Muscle of leg (tissue), 16 donors: ENCODE measurements at places on chromosomes 11 and 22. TPM values are rescaled to one million over a fixed set of nuclear protein-coding genes. Genes with fewer than 3 reads are reported as not detected.

The TIGD3 gene
- 0.12 TPM for polyA plus RNA-seq

The CTSF gene
- polyA plus RNA-seq, result 35.8 TPM

- no peak overlapping the region for H3K27ac ChIP-seq
- no peak overlapping the region for H3K4me3 ChIP-seq
- peaks cover 27% of the 10 kb centered on the region for H3K4me1 ChIP-seq
- H3K36me3 ChIP-seq, result no peaks in the 10 kb centered on the region
- no peak for DNase-seq
- H3K27me3 ChIP-seq, result peaks cover 8% of the 10 kb centered on the region
These were observed 111.8 kb downstream of the CTTN start for GRCh38 chr11:70510106-70510505.

The KCTD14 gene
- polyA plus RNA-seq, result 1.9 TPM

DNA sequence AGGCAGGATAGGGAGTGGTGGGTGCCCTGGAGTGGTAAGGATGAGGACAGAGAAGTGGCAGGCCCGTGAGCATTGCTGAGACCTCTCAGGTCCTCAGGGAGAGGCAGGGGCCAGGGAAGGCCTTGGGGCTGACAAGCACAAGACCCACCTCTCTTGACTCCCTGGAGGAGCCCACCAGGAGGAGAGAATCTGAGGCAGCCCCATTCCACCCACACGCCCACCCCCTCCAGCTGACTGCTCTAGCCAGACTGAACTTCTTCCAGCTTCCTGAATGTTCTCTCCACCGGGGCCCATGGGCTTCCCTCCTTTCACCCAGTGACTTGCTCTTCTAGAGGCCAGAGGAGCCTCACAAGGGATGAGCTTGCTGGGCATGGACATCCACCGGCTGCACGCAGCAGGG is 1403.0 kb downstream of the BRD1 start:
- H3K4me1 ChIP-seq, result no peaks in the 10 kb centered on the region
- H3K36me3 ChIP-seq, result no peaks in the 10 kb centered on the region

DNA sequence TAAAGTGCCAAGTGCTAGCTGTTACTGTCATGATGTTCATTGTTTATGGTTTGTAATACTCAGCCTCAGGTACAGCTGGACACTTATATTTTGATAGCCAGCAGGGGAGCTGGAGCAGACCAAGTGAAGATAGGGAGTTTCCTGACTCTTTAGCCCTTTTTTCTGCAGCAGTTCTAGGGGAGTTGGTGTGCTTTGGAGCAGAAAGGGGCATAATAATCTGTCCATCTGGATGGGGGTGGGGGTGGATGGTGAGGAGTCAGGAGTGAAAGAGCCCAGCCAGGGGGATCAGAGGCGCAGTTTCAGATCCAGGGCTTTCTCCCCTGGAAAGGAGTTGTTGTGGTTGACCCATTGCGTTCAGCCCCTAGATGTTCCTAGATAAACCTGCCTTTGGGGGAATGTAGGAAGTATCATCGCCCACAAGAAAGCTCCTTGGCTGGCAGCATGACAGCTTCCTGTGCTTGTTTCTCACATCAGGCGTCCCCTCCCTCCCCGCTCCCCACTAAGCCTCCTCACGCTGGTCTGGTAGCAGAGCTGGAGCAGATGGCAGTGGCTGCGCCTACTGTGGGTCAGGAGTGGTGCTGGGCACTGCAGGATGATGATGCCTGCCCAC is 41.9 kb downstream of the MED15 start:
- H3K4me1 ChIP-seq, result peaks cover 61% of the 10 kb centered on the region
- peaks cover 21% of the 10 kb centered on the region for H3K36me3 ChIP-seq
- H3K4me3 ChIP-seq, result no peak overlapping the region
- peak overlapping the region; percentile 61 for H3K27ac ChIP-seq
- DNase-seq, result peak; percentile 53

The RFPL1 gene
- not detected for polyA plus RNA-seq

The LIF gene
- 1.0 TPM for polyA plus RNA-seq

DNA sequence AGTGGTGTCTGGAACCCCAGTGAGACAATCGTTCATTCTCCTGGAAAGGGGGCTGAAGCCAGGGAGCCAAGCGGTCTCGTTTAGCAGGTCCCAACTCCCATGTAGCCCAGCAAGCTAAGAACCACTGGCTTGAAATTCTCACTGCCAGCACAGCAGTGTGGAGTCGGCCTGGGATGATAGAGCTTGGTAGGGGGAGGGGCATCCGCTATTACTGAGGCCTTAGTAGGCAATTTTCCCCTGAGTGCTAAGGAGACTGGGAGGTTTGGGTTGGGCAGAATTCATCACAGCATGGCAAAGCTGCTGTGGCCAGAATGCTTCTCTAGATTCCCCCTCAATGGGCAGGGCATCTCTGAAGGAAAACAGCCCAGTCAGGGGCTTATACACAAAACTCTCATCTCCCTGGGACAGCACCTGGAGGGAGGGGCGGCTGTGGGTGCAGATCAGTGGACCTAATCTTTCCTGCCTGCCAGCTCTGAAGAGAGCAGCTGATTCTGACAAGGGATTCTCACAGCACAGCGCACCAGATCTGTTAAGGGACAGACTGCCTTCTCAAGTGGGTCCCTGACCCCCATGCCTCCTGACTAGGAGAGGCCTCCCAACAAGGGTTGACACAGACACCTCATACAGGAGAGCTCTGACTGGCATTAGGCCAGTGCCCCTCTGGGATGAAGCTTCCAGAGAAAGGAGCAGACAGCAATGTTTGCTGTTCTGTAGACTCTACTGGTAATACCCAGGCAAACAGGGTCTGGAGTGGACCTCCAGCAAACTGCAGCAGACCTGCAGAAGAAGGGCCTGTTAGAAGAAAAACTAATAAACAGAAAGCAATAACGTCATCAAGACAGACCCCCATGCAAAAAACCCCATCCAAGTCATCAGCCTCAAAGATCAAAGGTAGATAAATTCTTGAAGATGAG is 14.8 kb downstream of the OR52M1 start:
- no peaks in the 10 kb centered on the region for H3K4me1 ChIP-seq
- H3K27me3 ChIP-seq, result no peaks in the 10 kb centered on the region
- no peak overlapping the region for H3K27ac ChIP-seq
- no peak for DNase-seq
- no peaks in the 10 kb centered on the region for H3K36me3 ChIP-seq

DNA sequence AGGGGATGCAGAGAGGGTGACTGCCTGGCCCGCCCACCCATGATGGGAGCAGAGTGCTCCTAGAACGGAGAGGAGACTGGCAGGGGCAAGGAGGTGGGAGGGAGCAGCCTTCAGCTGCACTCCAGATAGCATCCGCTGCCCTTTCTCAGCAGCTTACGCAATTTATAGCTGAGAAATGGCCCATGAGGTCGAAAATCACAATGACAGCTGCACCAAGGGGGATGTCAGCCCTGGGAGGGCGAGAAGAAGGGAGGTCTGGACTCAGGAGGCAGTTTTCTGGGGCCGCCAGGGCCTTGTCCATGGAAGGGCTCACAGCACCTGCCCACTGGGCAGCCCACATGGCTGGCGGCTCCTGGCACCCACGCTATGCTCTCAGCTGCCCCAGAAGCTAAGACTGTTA is 17.6 kb upstream of the MOB2 start:
- no peak overlapping the region for H3K4me3 ChIP-seq
- H3K27ac ChIP-seq, result no peak overlapping the region
- H3K4me1 ChIP-seq, result peaks cover 39% of the 10 kb centered on the region
- no peak for DNase-seq

GRCh38 chr11:68275721-68276507 is 4.1 kb upstream of the C11orf24 start:
- no peak overlapping the region for H3K4me3 ChIP-seq
- no peaks in the 10 kb centered on the region for H3K36me3 ChIP-seq
- no peaks in the 10 kb centered on the region for H3K27me3 ChIP-seq
- no peak for DNase-seq
- H3K27ac ChIP-seq, result no peak overlapping the region

GRCh38 chr11:58926695-58927094 is 12.6 kb upstream of the GLYATL1 start:
- H3K27ac ChIP-seq, result no peak overlapping the region
- H3K4me1 ChIP-seq, result peaks cover 10% of the 10 kb centered on the region
- H3K36me3 ChIP-seq, result no peaks in the 10 kb centered on the region
- peaks cover 3% of the 10 kb centered on the region for H3K27me3 ChIP-seq

DNA sequence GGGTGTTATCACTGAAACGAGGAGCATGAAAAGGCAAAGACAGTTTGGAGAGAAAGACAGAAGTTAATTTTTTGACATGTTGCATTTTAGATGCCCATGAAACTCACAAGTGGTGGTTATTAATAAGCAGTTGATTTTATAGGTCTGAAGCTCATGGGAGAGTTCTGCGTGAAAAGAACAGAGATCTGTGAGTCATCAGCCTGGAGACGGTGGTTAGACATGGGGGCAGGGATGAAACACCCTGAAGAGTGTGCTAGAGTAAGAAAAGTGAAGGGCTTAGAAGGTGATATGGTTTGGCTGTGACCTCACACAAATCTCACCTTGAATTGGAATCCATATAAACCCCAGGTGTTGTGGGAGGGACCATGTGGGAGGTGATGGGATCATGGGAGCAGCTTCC is 289.1 kb upstream of the ISX start:
- H3K36me3 ChIP-seq, result no peaks in the 10 kb centered on the region
- H3K4me3 ChIP-seq, result no peak overlapping the region
- no peaks in the 10 kb centered on the region for H3K27me3 ChIP-seq
- DNase-seq, result no peak
- no peaks in the 10 kb centered on the region for H3K4me1 ChIP-seq

The KCNQ1 gene
- polyA plus RNA-seq, result 4.1 TPM

DNA sequence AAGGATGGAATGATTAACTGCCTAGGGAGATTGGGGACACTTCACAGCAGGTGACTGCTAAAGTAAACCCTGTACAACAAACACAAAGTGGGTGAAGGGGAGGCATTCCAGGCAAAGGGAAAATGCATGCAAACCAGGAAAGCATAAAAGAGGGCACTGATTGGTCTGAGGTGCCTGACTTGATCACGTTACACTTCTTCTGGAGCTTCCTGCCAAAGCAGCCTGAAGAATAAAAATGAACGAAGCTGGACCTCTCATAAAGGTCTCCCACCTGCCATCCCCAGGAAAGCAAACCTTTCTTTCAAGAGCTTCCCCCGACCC is 46.7 kb upstream of the SCUBE2 start:
- no peaks in the 10 kb centered on the region for H3K4me1 ChIP-seq
- no peak overlapping the region for H3K27ac ChIP-seq
- no peak for DNase-seq
- peaks cover 67% of the 10 kb centered on the region for H3K36me3 ChIP-seq

DNA sequence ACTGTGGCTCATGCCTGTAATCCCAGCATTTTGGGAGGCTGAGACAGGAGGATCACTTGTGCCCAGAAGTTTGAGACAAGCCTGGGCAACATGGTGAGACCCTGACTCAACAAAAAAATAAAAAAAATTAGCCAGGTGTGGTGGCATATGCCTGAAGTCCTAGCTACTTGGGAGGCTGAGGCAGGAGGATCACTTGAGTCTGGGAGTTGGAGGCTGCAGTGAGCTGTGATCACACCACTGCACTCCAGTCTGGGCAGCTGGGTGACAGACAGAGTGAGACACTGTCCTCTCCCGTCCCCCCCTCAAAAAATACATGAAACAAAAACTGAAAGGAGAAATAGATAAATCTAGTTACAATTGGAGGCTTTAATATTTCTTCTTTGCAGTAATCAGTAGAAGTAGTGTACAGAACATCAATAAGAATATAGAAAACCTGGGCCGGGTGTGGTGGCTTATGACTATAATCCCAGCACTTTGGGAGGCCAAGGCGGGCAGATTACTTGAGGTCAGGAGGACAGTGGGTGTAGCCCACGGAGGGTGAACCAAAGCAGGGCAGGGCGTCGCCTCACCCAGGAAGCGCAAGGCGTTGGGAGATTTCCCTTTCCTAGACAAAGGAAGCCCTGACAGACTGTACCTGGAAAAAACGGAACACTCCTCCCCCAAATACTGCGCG is 19.6 kb upstream of the DLAT start:
- H3K27me3 ChIP-seq, result no peaks in the 10 kb centered on the region
- H3K4me1 ChIP-seq, result no peaks in the 10 kb centered on the region
- H3K27ac ChIP-seq, result no peak overlapping the region
- DNase-seq, result no peak

The SAA4 gene
- polyA plus RNA-seq, result not detected

GRCh38 chr22:38860283-38861169 is 11.5 kb downstream of the CBX6 start:
- no peak for DNase-seq
- H3K4me1 ChIP-seq, result peaks cover 28% of the 10 kb centered on the region
- no peak overlapping the region for H3K4me3 ChIP-seq
- H3K27ac ChIP-seq, result no peak overlapping the region

- no peak overlapping the region for H3K27ac ChIP-seq
- peak; percentile 95 for DNase-seq
- no peak overlapping the region for H3K4me3 ChIP-seq
- peaks cover 13% of the 10 kb centered on the region for H3K36me3 ChIP-seq
These were observed 39.5 kb downstream of the TP53I11 start for GRCh38 chr11:44911029-44911814.

The MMP12 gene
- polyA plus RNA-seq, result not detected

DNA sequence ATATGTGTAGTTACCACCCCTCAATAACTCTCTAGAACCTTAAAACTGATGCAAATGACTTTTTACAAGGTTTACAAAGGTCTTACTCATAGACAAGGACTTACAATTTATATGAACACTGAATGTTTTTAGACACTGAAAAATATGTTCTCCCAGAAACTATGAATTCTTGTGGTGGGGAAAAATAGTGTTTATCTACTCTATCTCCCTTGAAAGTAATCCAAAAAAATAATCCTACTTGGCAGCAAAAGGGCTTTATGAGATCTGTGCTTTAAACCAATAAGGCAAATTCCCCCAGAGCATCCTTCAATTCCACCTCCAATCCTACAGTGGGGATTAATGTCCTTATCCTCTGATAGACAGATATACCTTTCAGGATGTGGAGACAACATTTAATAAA is 1984.1 kb upstream of the RAG2 start:
- no peak overlapping the region for H3K27ac ChIP-seq
- no peak overlapping the region for H3K4me3 ChIP-seq
- peak; percentile 6 for DNase-seq

The ST14 gene
- polyA plus RNA-seq, result 0.73 TPM

GRCh38 chr11:102320679-102321078 is 3.4 kb downstream of the BIRC3 start:
- no peak for DNase-seq
- no peak overlapping the region for H3K4me3 ChIP-seq
- no peaks in the 10 kb centered on the region for H3K36me3 ChIP-seq

The ARL2 gene
- 91.3 TPM for polyA plus RNA-seq

- no peak overlapping the region for H3K27ac ChIP-seq
- no peaks in the 10 kb centered on the region for H3K27me3 ChIP-seq
- no peaks in the 10 kb centered on the region for H3K4me1 ChIP-seq
- H3K36me3 ChIP-seq, result no peaks in the 10 kb centered on the region
- no peak for DNase-seq
- no peak overlapping the region for H3K4me3 ChIP-seq
These were observed 59.1 kb downstream of the KCNC1 start for GRCh38 chr11:17793642-17794170.
